ENCODE measurements at places on chromosomes 13 and 19.

GRCh38 chr13:96481482-96481881, 391.6 kb downstream of the HS6ST3 start:
- no peak for DNase-seq

- no peak for DNase-seq
Observed at GRCh38 chr13:47188802-47189201, 291.9 kb upstream of the HTR2A start.

- DNase-seq, result no peak
Observed at GRCh38 chr19:6224308-6224675, 55.5 kb downstream of the MLLT1 start.

DNA sequence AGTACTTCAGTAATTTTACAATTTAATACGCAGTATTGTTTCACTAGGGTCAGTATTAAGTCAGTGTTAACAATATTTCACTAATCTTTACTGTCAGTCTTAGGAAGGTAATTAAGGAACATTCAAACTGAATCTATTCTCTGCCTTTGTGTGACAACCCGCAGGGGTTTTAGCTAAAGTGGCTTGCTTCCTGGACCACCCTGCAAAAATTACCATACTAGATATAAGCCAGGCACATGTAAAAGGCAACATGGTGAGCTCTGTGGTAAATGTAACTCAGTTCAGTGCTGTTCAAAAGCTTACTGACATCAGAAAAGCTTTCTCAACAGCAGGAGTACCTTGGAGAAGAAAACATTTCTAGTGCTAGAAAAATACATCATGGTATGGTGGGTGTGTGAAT, 116.7 kb downstream of the FREM2 start:
- no peak for DNase-seq

DNA sequence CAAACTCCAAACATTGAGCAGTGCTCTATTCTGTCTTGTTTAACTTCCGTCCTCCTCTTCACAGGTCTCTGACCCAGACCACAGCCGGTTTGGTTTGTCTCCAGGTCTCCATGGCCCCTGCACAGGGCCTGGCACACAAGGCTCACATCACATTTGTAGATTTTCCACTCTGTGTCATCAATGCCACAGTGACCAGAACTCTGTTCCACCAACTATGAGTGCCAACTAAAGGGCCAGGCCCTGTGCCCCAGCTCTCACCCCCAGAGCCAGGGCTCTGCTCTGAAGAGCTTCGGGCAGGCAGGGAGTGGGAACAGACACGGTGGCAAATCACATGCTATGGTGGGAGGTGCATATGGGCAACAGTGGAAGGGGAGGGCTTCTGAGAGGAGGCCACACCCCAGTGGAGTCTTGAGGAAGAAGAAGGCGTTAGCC, 16.0 kb downstream of the SMG9 start:
- no peak for DNase-seq

GRCh38 chr19:29118389-29118788, 94.6 kb downstream of the UQCRFS1 start:
- no peak for DNase-seq

DNA sequence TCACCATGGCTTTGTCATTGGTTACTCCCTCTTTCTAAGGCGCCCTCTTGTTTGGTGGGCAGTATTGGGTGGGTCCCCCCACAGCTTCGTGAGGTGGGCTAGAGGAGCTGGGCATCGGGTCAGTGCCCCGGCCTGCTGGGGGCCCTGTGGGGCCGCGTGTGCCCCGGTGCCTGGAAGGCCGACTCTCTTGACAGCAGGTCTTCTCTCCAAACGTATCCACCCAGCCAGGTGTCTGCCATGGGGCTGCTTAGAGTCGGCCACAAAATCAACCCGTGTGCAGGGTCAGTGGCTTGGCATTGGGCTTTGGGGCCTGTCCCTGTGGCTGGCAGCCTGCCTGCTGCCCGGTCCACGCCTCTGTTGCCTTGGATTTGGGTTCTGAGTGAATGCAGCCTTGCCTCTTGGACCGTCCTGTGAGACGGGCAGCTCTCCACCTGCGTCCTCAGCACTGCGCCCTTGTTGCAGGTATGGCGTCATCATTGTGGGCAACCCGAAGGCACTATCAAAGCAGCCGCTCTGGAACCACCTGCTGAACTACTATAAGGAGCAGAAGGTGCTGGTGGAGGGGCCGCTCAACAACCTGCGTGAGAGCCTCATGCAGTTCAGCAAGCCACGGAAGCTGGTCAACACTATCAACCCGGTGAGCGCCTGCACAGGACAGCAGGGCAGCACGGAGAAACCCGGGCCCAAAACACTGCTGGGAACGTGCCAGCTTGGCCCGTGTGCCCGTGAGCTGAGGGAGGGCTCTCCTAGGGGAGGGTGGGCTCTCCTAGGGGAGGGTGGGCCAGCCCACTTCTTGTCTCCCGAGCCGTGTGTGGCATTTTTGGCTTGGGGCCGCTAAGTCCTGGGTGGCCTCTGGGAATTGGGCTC, 31.4 kb downstream of the UPF1 start:
- no peak for DNase-seq

DNA sequence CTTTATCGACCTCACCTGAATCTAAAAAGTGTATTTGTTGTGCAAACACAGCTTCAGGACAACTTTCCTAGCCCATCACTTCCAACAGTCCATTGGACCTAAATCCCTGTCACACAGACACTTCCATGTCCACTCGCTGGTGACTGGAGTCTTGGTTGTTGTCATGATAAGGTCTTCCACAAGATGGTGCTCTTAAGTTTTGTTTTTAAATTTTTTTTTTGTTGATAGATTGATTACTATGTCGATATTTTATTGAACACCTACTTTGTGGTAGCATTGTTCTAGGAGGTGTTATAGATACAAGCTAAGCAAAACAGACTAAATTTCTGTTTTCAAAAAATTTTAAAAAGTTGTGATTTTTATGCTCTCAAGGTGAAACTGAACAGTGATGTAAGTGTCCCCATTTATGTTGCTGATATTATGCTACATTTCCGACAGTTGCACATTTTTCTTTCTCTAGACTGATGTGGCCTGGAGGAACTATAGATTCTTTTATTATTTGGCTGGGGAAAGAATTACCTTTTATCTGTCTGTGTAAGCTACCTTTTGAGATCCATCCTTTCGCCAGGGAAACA, 8.1 kb upstream of the ERICH6B start:
- DNase-seq, result no peak

GRCh38 chr19:29781386-29782259, 30.2 kb upstream of the CCNE1 start:
- no peak for DNase-seq

DNA sequence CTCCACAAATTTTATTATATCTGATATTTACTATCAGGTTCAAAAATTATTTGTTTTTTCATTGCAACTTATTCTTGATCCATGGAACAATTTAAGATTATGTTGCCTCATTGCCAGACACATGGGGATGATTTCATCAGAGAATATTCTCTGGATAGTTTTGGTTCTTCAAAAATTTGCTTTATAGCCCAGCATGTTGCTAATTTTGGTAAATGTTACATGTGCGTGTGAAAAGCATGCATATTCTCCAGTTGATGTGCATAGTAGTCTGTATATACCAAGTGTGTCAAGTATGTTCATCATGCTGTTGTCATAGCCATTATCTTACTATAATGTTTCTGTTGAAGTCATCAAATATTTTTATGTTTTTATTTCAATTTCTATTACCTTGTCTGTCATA, 122.3 kb downstream of the RFC3 start:
- DNase-seq, result no peak

GRCh38 chr19:8161135-8161646, 11.8 kb upstream of the FBN3 start:
- no peak for DNase-seq

DNA sequence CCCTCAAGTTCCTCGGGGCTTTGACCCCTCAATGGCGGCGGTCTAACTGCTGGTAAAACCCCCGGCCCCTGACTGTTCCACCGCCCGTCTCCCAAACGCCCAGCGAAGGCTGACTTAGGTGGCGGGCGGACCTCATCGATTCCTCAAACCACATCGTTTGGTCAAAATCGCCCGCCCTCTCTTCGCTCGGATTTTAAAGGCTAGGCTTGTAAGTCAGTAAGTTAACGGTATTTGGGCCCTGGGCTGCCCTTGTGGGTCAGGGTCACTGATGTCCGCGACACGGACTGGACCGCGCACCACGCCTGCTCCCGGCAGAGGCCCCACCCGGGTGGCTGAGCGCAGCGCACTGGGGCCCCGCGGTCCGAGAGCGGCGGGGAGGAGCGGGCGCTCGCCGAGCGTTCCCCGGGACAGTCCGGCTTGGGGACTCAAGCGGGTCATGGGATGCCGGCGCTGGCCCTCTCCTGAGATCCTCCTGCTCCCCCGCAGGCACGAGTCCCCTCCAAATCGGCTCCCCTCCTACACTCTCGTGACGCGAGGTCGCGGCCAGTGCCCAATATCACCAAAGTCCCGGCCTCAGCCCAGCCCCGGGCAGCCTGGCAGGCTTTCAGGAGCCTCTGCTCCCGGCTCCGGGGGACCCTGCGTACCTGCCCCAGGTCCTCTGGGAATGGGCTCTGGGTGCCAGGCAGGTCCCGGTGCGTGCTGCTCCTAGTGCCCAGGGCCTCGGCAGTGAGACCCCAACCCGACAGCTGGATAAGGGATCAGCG, 1.0 kb downstream of the FLT1 start:
- no peak for DNase-seq

GRCh38 chr19:8257052-8257443, 47.9 kb downstream of the CERS4 start:
- DNase-seq, result no peak

GRCh38 chr13:25394402-25395060, 22.8 kb downstream of the ATP8A2 start:
- DNase-seq, result no peak

- no peak for DNase-seq
Observed at GRCh38 chr13:44354884-44355283, 18.7 kb upstream of the SERP2 start.

DNA sequence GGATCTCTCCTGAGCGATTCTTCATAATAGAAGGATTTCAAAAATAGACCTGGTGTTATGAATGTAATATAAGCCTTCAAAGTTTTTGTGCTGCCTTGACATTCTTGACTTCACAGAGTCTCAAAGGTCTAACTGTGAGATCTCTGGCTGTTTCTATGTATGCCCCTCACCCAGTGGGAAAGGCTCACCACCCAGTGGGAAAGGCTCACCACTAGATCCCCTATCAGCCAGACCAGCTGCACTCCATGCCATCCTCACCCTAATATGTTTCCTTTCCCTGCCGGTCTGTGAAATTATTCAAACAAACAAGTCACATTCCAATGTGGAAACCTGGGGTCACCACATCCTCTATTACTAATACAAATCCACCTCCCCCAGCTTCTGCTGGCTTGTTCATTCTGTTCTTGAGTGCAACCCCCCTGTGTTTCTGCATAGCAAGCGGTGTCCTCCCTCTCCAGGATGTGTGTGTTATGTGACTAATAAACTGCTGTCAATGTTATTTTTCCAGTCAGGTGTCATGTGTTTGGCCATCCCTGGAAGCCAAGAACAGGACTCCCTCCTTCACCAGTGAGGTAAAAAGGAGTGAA, 13.8 kb upstream of the SLITRK1 start:
- no peak for DNase-seq

DNA sequence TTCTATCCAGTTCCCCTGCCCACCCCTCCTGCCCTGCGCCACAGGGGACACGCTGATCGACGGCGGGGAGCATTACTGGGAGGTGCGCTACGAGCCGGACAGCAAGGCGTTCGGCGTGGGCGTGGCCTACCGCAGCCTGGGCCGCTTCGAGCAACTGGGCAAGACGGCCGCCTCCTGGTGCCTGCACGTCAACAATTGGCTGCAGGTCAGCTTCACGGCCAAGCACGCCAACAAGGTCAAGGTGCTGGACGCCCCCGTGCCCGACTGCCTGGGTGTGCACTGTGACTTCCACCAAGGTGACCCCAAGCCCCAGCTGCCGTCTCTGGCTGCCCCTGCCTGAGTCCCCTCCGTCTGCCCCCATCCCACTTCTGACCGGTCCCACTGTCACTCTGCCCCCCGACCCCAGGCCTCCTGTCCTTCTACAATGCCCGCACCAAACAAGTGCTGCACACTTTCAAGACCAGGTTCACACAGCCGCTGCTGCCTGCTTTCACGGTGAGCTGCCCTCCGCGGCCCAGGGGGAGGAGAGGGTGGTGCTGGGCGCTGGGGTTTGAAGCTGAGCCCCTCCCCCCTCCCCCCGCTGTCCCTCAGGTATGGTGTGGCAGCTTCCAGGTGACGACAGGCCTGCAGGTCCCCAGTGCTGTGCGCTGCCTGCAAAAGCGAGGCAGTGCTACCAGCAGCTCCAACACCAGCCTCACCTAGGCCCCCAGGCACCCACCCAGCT, 15.5 kb downstream of the STAP2 start:
- DNase-seq, result no peak

DNA sequence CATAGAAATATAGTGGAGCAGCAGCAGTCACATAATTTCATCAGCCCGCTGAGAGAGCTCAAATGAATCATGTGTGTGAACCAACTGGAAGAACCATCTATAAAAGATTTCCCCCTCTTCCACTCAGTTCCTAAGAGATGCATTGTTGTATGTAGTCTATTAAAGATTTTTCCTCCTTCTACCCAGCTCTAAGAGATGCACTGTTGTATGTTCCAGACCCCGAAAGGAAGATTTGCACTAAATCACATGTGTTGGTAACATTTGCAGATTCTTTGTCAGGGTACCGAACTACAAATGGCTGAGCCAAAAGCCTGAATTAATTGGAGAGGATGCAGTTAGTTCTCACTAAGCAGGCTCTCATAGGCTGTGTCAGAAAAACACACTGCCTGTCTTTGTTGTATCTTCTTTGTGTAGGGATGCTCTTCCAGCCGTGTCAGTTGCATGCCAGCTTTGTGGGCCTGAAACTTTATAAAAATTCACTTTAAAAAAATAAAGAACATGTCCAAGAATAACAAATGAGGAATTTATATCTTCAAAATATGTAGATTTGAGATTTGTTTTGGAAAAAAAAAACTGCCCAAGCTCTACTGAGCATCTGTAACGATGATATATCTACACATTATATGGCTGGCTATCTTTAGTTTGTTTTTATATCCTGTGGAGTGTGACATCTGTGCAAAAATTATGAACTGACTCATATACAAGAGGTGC, 223.1 kb downstream of the MZT1 start:
- DNase-seq, result no peak

- DNase-seq, result no peak
Observed at GRCh38 chr13:44397766-44398223, 24.2 kb downstream of the SERP2 start.

DNA sequence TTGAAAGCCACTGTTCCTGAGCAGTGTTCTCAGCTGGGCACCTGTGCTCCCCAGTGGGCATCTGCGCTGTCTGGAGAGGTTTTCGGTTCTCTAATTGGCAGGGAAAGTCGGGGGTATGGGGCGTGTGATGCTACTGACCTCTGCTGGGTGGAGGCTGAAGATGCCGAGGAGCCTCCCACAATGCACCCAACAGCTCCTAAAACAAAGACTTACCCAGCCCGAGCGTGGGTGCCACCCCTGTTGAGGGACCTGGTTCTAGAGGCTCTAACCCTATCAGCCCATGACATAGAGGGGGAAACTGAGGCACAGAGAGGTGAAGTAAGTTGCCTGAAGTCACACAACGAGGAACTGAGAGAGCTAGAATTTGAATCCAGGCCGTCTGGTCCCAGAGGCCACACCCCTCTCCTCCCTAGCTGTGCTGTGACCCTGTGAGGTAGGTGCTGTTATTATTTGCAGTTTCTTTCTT, 2.3 kb downstream of the SPACA4 start:
- DNase-seq, result no peak

GRCh38 chr13:79405501-79405830, 589 bp downstream of the RBM26 start:
- no peak for DNase-seq

All from stimulated activated CD8-positive, alpha-beta memory T cell treated with anti-CD3 and anti-CD28 coated beads, Interleukin-15, amount 100 ng/mL, for 24 hours (primary cell).